ENCODE measurements at places on chromosomes 5 and 9.

GRCh38 chr5:66793049-66793448 is 196.9 kb downstream of the MAST4 start:
- DNase-seq, result no peak

GRCh38 chr9:85302938-85303756 is 438.6 kb downstream of the AGTPBP1 start:
- DNase-seq, result no peak

DNA sequence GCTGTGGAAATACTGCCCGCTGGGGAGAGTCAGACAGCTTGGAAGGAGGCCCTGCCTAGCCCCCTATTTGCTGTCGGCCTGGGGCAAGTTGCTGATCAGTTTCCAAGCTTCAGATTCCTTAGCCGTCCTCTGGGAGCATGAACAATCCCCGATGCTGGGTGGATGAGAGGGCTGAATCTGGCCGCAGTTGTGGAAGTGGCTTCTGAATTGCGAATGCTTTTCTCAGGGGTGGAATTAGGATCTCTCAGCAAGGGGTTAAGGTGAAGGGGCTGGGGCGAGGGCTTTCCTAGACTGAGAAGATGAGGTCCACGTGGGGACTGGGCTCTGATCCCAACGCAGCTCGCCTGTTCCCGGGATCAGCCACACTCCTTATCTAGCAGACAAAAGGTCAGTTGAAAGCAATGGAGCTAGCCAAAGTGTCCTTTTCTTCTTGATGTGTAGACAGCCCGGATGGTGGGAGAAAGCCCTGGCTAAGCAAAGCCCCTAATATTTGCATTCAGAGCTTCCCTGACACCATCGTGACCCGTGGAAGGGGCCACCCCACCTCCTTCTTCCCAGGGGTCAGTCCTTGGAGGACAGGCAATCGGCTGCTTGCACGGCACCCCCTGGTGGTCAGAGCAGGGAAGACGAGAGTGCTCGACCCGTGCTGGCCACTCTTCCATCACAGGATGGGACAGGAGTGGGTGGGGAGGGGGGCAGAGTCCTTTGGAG is 54.9 kb downstream of the COL15A1 start:
- DNase-seq, result no peak

DNA sequence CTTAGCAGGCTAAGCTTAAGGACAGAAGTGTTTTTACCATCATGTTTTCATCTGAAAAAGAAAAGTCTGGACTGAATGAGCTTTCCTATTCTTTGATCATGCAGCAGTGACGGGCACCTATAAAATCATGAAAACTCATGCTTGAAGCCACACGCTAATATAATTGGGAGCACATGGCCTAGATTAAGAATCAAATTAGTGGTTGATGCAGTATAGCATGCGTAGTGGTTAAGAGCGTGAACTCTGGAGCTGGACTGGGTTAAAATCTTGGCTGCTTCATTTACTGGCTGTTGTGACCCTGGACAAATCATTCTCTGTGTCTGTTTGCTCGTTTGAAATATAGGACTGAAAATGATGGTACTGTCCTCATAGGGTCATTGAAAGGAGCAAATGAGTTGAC is 49.9 kb upstream of the IL13 start:
- no peak for DNase-seq

- DNase-seq, result no peak
Measured at GRCh38 chr9:109604131-109604530, 106.0 kb upstream of the PTPN3 start.

DNA sequence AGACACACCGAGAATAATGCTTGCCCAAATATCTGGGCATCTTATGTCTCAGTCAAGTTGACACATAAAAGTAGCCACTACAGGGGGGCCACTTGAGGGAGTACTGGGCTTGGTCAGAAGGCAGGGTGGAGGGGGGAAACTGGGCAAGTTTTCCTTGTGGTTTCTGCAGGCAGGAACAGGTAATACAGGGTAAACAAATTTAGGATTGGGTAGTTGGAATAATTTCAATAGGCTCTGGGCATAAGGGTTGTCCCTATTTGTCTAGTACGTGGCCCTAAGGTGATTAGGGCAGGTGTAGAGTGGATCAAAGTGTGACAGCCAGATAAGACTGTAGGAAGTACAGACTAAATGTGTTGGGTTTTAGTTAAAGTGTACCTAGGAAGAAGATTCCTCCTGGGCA is 353.1 kb downstream of the TLE4 start:
- no peak for DNase-seq

- DNase-seq, result no peak
Measured at GRCh38 chr5:144438237-144438636, 267.6 kb downstream of the KCTD16 start.

Measured in SW 1271 (cell line).